HepG2 (cell line): ENCODE measurements at places on chromosomes 7 and 10. TPM values are rescaled to one million over a fixed set of nuclear protein-coding genes. Genes with fewer than 3 reads are reported as not detected.

- no peak for DNase-seq
These were observed 671 bp upstream of the ATAD1 start for GRCh38 chr10:87818505-87819288.

DNA sequence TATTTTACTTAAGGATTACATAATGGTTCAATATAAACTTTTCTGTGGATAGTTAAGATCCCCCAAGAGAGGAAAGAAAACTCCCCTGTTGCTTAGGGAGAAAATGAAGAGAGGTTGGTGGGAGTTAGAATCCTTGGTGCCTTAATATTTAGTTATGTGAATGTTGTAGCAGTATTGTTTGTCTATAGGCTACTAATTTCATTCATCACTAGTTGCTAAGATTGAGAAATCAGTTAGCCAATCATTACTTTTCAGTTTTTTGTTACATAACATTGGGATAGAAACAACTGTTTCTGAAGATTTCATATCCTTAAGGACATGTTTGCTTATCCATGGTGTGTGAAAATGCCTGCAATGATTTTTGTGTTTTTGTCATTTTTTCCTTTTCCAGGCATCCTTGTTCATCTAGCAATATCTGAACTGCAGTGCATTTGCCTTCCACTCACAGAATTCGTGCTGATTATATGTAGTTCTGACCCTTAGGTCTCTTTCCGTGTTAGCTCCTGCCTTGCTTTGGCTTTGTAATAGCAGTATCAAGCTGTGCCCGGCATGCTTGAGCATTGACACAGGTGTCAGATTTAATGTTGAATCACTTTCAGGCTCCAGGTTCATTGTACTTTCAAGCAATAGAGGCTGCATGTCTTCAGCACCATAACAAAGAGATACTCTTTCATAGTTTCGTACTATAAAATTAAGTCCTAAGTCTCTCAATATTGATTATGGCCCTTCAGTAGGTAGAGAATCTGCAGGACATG lies 85.0 kb downstream of the PODXL start:
- no peak for DNase-seq

DNA sequence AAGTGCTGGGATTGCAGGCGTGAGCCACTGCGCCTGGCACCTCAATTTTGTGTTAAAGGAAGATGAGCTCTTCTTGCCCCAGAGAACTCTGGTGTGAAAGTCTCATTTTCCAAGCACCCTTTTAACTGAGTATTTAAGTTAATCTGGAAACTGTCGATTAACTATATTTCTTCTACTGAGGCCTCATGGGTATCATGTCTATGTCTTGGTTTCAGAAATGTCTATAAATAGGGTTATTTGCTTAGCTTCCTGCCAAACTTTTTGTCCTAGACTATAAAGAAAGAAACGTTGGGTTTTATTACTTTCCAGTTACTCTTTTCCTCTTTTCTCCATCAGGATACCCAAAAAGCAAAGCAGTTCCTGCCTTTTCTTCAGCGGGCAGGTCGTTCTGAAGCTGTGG lies 102.4 kb downstream of the LRRC4 start:
- DNase-seq = no peak

GRCh38 chr10:80444646-80445319 lies 9.3 kb upstream of the TSPAN14 start:
- peak; percentile 58 for DNase-seq

DNA sequence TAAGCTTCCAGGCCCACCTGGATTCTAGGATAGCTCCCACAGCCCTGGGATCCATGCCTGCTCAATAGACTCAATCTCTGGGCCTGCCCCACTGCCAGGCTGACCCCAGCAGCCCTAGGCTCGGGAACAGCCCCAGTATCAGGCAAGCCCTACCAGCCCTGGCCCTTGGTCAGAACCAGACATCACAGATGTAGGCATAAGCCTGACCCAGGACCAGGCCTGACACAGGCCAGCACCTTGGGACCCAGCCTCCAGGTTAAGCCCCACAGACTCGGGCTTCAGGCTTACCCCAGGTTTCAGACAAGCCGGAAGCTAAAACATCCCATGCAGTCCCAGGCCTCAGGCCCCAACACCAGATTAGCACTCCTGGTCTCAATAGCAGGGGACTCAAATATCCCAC lies 276.2 kb upstream of the LRRTM3 start:
- DNase-seq = no peak

DNA sequence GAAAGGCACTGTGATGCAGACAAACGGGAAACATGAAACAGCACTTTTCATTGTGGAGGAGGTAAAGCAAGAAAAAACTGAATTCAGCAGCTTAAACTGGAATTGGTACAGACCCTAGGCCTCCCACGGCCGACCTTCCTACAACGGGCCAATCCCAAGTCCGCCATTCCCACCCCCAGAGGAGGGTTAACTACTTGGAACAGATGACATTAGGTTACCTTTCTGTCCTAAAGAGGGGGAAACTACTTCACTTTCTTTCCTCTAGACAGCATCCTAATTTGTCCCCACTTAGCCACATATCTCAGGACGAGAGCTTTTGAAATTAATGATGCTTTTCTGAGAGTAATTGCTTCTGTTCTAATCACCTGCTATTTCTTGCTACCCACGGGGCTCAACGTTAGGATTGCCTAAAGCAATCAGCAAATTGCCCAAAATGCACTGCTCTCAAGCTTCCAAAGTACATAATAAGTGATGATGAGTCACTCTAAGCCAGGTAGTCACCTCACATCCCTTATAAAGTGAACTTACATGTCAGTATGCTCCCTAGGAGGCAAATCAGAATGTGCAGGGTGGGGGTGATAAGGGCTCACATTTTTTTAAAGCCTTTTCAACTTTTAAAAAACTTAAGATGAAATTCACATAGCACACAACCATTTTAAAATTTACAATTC lies 36.7 kb downstream of the LSM5 start:
- DNase-seq = no peak

The LIPN gene
- not detected in 2 replicates for total RNA-seq

GRCh38 chr10:43118631-43119415 lies 19.4 kb upstream of the CSGALNACT2 start:
- DNase-seq = no peak
